ENCODE measurements at places on chromosomes 11 and 22. TPM values are rescaled to one million over a fixed set of nuclear protein-coding genes. Genes with fewer than 3 reads are reported as not detected.

CAT gene
- total RNA-seq: 26.7 TPM

NLRP14 gene
- not detected for total RNA-seq

MYOD1 gene
- not detected for total RNA-seq

MUC6 gene
- not detected for total RNA-seq

SYT12 gene
- total RNA-seq: not detected

All from placental epithelial cell (primary cell).